ENCODE measurements at places on chromosomes 6 and 20.

DNA sequence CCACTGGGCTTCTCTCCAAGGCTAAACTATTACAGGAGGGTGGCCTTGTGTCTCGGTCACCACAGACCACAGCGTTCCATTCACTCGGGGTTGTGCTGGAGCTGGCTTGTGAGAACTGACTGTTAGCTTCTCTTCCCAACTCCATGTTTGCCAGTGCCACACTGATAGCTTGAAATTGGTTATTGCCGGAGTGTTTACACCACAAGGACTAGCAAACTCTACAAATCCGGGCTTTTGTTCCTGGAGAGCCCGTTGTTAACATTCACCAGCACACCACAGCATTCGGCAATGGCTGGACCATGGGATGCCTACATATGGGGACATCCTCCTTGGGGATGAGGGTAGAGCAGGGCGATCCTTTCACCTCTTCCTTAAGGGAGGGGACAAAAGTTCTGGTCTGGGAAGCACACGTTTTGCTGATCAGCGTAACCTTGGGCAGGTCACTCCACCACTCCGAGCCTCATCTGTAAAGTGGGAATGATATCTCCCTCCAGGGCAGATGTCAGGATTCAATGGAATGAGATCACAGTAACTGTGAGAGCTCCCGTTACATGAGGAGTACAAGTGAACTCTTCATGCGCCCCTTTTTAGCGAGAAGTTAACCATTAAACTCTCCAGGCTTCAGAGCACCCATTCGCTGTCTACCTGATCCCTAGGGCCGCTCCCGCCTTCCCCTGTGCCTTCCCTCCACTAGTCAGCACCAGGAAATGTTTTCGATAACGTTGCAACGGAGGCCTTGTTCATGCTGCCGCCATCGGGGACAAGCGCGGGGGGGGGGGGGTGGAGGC lies 41.7 kb upstream of the TTPAL start:
- no peak for DNase-seq

GRCh38 chr20:48711044-48711428 lies 116.8 kb downstream of the PREX1 start:
- DNase-seq = no peak

DNA sequence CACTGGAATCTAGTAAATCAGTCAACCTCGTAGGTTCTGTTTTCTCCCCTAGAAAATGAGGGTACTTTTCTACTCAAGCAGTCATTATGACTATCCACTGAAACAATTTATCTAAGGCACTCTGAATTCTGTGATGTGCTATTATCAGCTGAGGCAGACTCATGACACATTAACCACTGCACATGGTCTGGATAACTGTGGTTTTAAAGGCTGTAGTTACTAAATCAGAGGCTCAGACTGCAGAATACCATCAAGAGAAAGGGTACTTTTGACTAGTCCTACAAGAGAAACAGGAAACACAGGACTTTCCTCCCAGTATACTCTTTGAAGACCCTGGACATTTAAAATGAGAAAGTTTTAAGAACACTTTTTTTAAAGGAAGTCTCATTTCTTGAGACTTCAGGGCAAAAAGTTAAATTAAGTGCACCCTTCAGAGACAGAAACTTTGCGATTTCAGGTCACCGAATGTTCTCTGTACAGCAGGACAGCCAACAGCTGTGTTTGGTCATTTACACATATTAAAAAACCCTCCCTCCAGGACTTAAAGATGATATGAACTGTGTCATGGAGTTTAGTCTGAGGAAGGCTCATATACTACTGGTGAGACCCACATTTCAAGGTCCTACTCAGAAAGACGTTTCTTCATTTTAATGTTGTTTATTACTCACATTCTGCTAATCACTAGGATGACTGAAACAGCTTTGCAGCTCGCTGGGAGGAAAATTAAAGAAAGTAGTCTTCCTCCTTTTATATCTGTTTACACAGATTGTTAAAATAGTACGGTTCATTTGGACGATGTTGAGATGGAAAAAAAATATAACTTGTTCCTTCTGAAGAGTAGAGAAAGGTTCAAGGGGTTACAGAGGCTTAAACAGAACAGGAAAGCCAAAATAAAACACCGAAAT lies 19.9 kb downstream of the ATXN1 start:
- no peak for DNase-seq

GRCh38 chr20:40449974-40450616 lies 238.9 kb downstream of the MAFB start:
- no peak for DNase-seq

GRCh38 chr6:21078497-21078896 lies 515.1 kb upstream of the SOX4 start:
- DNase-seq = no peak

GRCh38 chr6:131103296-131103695 lies 32.0 kb upstream of the AKAP7 start:
- no peak for DNase-seq

DNA sequence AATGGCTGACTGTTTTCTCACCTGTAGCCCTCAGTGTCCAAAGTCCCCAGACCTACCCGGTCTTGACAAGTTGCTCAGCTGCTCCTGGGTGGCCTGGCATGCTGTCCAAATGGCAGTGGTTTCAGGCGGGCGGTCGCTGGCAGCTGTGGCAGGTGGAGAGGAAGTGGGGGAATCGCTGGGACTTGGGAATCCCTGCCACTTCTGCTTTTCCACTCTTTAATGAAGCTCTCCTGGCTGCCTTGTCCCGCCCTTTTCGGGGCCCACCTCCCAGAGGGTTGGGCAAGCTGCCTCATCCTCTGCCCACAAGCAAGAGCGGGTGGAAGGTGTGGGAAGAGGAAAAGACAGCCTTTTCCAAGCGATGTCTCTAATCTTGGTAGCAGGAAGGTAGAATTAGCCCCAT lies at the start of gene OCSTAMP:
Gene OCSTAMP, minus strand, starts transcription at position 194 of the 400 bp plus-strand sequence. Its CDS starts 94 bp downstream, at position 100.
- DNase-seq = no peak

DNA sequence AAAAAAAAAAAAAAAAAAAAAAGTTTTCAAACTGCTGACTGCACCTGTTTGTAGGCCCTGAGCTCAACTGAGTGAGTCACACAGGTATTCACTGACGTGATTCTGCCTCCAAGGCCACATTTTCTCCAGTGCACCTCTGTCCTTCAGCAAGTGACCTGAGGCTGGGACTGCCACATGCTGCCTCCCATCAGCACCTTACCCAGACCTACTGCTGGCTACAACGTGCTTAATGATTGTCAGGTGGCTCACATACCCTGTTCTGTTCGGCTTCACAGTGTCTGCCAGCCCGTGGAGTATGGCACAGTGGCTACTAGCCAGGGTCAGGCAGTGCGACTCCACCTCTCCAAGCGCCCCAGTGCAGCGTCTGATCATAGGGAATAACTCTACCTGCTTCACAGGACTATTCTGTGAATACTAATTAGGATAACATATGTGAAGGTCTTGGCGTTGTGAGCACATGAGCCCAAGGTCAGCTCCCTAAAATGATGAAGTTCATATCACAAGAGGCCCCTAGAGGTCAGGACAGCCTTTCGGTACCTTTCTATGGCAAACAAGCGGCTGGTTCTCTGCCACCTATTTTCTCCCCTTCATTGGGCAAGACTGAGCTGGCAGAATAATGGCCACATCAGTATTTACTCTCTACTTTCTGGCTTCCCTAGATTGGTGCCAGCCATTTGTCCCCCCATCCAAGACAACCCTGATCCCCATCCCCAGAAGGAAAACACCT lies 28.1 kb downstream of the RIPOR3 start:
- no peak for DNase-seq

GRCh38 chr6:138155443-138155842 lies 6.3 kb upstream of the ARFGEF3 start:
- no peak for DNase-seq

DNA sequence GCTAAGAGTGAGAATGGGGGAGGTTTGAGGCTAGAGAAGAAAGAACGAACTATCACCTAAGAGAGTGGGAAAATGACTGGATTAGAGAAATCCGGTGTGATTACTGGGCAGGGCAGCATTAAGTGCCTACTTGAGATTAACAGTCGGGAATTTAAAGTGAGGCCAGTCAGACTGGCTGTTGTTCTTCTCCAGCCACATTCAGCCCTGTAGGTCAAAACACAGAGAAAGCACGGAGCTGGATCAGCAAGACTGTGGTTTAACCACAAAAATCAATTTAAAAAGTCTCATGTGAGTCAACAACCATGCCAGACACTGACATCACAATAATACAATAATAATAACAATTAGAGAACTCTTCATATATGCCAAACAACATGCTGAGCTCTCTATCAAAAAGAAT lies 301.9 kb upstream of the SGK1 start:
- no peak for DNase-seq

DNA sequence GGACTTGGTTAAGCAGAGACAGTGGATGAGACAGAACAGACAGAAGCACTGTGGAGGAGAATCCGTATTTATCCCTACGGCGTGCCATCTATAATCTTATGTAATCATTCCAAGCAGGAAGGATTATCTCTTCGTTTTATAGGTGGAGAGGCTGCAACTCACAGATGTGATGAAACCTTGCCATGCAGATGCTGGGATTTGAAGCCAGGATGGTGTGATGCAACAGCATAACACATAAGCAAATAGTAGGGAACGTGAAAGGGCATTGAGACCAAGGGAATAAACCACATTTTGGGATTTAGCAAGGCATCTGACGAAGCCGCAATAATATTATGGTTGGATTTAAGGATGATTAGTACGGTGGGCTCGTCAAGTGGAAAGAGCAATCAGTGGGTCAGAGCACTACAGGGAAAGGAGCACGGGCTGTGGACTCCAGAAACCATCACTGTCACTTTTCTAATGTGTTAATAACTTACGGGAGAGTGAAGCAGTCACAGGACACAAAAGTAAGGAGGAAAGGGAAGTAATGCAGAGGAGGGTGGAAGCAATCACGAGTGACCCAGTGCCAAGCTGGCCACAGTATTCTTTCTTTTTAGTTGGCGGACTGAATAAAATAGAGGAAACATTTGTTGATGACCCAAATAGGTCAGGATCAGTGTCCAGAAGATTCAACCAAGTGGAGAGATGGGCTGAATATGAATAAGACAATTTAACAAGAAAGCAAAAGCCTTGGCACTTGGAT lies 119.6 kb upstream of the EDN1 start:
- no peak for DNase-seq

DNA sequence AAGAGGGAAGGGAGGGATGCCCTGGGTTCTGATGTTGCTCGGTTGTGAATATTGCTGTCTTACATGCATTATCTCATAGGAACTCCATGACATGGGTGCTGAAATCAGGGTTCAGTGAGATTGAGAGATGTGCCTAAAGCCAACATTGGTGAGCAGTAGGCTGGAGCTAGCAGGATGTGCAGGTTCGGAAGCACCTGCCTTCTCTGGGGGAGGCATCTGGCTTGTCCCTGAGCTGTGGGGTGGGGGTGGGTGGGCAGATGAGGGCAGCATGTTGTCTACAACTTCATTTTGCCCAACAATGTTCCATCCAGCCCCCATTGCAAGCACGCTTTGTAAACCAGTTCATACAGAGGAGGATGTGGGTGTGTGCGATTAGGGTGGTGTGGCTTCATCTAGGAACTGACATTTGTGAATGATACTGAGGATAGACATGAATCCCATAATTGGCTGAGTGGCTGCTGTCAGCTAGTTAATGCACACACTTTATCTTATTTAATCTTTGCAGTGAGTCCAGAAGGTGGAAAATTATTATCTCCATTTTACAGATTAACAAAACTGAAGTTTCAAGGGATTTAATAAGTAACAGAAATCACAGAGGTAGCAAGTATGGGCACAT lies 119.4 kb downstream of the SYNDIG1 start:
- no peak for DNase-seq

DNA sequence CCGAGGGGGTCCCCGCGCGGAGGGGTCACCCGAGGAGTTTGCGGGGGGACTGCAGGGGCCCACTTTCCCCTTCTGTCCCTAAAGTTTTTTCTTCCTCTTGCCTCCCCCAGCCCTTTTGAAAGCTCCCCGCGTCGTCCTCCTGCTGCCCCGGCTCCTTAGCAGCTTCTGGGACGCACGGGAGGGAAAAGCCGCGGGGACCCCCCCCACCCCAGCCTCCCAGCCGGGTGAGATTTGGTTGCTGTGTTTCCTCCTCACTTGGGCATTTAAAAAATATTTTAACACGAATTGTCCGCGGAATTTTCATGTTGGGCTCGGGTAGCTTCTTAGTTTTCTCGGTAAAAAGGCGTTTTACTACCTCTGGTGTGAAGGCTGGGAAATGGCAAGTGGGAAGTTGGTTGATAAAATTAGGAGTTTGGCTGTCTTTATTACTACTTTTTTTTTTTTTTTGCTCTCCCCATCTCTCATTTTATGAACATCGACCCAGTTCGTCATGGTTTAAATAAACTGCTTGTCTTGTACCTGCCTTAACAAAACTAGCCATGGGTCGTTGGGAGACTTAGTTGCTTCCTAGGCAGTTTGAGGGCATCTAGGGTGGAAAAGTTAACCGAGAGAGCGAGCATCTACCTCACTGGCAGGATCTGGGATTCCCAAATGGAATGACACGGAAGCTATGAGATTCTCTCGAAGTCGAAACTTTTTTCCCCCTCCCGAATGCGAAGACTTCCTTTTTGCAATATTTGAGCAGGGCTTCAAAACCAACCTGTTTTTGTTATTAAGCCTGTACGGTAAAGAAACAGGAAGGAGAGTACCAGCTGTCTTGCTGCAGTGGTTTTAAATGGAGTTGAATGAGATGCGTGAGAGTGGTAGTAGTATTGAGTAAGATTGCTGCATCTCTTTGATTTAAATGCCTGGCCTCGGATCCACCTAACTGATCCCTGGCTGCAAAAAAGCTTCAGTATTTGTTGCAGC lies 868 bp downstream of the NCOA3 start:
- DNase-seq = no peak

GRCh38 chr6:15227827-15228318 lies 18.0 kb upstream of the JARID2 start:
- no peak for DNase-seq

DNA sequence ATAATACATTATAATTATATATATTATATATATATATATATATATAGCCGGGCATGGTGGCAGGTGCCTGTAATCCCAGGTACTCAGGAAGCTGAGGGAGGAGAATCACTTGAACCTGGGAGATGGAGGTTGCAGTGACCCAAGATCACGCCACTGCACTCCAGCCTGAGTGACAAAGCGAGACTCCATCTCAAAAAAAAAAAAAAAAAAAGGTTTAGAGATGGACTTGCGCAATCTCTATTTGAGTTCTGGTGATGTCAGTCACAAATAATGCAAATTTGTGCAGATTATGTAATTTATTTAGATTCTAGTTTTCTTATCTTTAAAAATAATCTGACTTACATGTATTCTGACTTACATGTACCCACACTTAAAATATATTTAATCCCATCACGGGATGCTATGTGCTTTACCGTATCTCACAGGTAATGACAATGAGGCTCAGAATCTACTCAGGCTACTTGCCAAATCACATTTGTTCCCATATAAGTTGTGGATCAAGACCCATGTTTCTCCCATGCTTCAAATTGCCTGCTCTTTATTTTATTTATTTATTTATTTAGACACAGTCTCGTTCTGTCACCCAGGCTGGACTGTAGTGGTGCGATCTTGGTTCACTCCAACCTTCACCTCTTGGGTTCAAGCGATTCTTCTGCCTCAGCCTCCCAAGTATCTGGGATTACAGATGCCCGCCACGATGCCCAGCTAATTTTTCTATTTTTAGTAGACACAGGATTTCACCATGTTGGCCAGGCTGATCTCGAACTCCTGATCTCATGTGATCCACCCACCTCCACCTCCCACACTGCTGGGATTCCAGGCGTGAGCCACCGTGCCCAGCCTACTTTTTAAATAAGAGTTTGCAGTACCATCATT lies 7.6 kb upstream of the UST start:
- no peak for DNase-seq

GRCh38 chr6:165663377-165663735 lies 315 bp upstream of the PDE10A start:
- no peak for DNase-seq

- no peak for DNase-seq
These were observed 79.8 kb upstream of the KCNK16 start for GRCh38 chr6:39402239-39402751.

- no peak for DNase-seq
These were observed 36.5 kb upstream of the MLN start for GRCh38 chr6:33840048-33840926.

- no peak for DNase-seq
These were observed 53.7 kb upstream of the MPC1 start for GRCh38 chr6:166436195-166437139.

All from stimulated activated CD8-positive, alpha-beta memory T cell treated with anti-CD3 and anti-CD28 coated beads, Interleukin-15, amount 100 ng/mL, for 1 hour (primary cell).